Adipocyte (in vitro differentiated cells): ENCODE measurements at places on chromosomes 6 and 20.

DNA sequence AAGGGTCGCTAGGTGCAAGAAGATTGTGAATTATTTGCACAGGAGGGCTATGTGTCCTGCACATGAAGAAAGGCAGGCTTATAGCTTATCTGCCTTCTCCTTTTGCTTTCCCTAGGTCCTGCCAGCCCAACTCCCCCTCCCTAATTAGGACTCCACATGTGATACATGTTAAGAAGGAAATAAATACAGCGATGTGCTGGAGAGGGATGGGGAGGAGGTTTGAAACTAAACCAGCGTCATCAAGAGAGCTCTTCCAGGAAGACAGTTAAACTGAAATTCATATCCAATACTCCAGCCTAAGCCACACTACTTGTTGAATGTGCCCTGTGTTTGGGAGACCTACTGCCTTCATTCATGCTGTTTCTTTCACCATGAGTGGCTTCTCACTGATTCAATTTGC, 34.9 kb upstream of the UTRN start:
- DNase-seq = no peak

GRCh38 chr20:58201616-58202015, 26.8 kb downstream of the ANKRD60 start:
- DNase-seq = no peak

GRCh38 chr20:47205577-47206123, 150.8 kb downstream of the ZMYND8 start:
- DNase-seq = peak; percentile 48

GRCh38 chr6:82208913-82209312, 38.6 kb downstream of the IBTK start:
- DNase-seq = no peak

GRCh38 chr6:38713812-38714211, 1.3 kb upstream of the DNAH8 start:
- no peak for DNase-seq

GRCh38 chr6:145713773-145714172, 21.5 kb downstream of the EPM2A start:
- DNase-seq = no peak

DNA sequence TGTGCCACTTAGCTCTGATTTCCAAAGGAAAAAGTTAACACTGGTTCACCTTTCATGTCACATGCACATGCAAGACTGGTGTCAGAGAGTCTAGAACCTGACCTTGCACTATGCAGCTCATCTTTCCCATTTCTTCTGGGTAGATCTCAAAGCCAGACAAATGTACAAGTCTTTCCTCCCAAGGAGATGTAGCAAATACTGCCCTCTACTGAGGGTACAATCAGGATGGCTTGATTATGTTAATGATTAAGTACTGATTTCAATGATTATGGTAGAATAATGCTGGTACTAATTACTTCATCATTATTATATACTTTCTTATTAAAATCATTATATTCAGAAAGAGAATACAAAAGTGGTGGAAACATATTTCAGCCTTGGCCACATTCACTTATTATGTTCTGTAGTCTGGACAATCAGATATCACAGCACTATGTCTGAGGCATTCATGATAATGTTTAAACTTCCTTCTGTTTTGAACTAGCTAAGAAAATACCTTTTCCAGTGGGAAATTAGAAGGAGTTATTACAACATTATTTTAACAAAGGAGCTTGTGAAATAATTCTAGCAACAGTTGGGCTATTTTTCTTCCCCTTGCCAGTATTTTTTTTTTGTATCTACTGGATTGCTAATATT, 68.5 kb upstream of the FOXO3 start:
- peak; percentile 70 for DNase-seq

DNA sequence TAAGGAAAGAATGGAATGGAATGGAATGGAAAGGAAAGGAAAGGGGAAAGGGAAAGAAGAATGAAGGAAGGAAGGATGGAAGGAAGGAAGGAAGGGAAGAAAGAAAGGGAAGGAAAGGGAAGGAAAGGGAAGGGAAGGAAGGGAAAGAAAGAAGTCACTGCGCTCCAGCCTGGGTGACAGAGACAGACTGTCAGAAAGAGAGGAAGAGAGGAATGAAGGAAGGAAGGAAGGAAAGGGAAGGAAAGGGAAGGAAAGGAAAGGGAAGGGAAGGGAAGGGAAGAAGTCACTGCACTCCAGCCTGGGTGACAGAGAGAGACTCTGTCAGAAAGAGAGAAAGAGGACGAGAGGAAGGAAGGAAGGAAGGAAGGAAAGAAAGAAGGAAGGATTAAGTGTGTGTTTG, 221.2 kb upstream of the LAMP5 start:
- DNase-seq = no peak

DNA sequence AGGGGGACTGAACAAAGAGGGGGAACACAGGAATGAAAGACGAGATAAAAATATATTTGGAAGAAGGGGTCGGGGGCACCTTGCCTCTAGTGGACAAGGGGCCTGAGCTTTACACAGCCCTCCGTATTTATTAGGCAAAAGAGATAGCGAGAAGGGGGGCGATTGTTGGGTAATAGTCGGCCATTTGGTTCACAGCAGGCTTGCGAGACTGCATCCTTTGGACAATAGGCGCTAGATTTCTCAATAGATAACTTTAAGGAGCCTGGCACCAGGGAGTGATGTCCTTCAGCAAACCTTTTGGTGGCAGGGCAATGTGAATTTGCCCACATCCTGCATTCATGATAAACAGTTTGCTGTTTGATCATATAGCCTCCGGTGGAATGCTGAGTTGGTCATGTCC, 3.0 kb upstream of the NANP start:
- DNase-seq = no peak

- DNase-seq = no peak
These were observed 4.6 kb downstream of the TMEM181 start for GRCh38 chr6:158564243-158565121.

DNA sequence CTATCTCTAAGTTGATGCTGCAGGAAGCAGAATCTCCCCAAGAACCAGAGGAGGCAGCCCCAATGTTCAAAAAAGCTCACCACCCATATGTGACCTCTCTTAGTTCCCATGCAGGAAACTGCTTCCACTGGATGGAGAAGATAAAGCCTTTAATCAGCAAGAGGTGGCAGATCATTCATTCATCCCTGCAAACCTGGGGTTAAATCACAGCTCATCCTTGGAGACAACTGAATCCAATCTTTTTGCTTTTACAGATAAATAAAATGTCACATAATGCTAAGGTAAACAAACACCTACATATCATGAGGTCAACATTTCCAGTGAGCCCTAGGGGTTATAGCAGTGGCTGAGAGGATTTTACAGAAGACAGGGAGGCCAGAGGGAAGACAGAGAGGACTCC, 112.7 kb upstream of the CD93 start:
- no peak for DNase-seq

- no peak for DNase-seq
These were observed 20.0 kb downstream of the LAMA5 start for GRCh38 chr20:62347151-62347404.

- DNase-seq = no peak
These were observed 19.3 kb downstream of the JARID2 start for GRCh38 chr6:15264902-15265761.

GRCh38 chr6:155377061-155377460, 62.8 kb upstream of the TFB1M start:
- peak; percentile 49 for DNase-seq

DNA sequence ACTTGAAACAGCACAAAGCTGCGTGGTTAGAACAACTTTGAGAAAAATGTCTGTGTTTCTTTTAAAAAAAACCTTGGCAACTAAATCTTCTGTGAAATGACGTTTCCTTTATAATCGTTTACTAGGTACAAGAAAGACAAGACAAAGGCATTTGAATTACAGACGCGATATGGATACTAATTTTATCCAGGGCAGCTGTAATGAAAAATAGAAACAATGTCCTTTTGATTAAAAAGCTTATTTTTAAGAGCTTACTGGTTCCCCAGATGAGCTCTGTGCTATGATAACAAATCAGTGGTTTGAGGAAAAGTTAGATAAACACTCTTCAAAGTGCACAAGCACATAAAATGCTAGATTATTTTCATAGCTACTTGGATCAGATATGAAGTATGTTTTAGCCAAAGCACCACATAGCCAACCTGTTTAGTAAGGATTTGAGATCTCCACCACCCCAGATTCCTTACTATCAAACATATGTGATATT, 1.6 kb upstream of the SYNCRIP start:
- DNase-seq = peak; percentile 48

DNA sequence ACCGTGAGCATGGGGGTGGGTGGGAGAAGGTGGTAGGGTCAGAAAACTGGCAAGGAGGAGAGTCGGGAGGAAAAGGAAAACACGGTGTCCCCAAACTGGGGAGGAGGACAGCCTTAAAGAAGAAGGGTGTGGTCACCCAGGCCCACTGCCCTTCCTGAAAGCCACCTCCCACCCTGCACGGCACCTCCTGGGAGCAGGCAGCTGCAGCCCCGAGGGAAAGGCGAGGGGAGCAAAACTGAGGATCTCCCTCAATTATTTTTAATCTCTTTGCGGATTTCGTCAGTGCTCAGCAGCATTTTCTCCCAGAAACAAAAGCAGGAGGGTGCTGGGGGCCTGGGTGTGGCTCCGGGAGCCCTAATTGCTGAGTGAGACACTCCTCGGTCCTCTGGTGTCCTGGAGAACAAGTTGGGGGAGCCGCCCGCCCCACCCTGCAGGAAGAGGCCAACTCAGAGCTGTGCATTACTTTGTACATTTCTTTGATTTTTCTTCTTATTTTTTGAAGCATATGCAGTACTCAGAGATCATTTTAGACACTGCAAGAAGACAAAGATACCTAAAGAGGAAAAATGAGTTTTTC, 56.4 kb downstream of the RIOK1 start:
- DNase-seq = no peak
